ENCODE measurements at places on chromosomes 16 and 17.

GRCh38 chr17:72890711-72891110, 201.8 kb downstream of the SLC39A11 start:
- DNase-seq: no peak

GRCh38 chr17:12592941-12593340, 72.7 kb upstream of the MYOCD start:
- DNase-seq: no peak

- no peak for DNase-seq
These were observed 185.9 kb upstream of the MAF start for GRCh38 chr16:79786389-79786788.

- peak; percentile 18 for DNase-seq
These were observed 4.1 kb upstream of the LCMT1 start for GRCh38 chr16:25107466-25107792.

GRCh38 chr17:36507266-36507665, 20.8 kb downstream of the ZNHIT3 start:
- no peak for DNase-seq

DNA sequence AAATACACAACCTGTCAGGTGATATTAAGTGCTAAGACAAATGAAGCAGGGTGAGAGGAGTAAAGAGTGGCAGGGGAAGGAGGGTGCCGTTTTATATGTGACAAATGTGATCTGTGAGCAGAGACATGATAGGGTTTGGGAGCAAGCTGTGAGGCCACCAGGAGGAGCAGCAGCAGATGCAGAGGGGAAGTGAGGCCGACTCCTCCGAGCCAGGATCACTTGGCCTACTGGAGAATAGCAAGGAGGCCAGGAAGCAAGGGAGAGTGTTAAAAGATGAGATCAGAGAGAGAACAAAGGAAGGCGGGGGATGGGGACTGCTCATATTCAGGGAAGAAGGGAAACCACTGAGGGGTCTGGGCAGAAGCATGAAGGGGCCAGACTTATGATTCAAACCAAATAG, 129.4 kb downstream of the TANGO6 start:
- DNase-seq: no peak

GRCh38 chr17:77212081-77212832, 71.5 kb downstream of the SEC14L1 start:
- DNase-seq: no peak

- no peak for DNase-seq
These were observed 278.8 kb upstream of the C16orf82 start for GRCh38 chr16:26787924-26788323.

DNA sequence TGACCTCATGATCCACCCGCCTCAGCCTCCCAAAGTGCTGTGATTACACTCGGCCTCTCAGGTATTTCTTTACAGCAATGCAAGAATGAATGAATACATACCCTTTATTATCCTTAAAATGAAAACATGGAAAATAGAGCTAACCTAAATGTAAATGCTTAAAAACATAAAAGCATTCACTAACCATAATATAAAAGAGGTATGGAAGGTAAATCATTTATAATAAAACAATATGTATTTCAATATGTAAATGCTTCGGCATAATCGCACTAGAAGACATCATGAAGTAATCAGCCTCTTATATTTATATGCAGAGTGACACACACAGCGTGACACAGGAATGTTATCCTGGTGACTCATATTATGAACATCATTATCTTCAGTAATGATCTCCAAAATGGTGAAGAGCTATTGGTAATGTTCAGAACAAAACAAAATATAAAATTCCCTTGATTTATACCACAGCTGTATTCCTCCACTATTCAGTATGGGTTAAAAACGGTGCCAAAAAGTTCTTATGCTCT, 53.9 kb downstream of the AIPL1 start:
- no peak for DNase-seq

GRCh38 chr17:5283571-5284315, 1.7 kb downstream of the RABEP1 start:
- DNase-seq: no peak

- DNase-seq: no peak
These were observed 222.3 kb downstream of the GSG1L start for GRCh38 chr16:27841061-27841801.

- DNase-seq: no peak
These were observed 520.8 kb downstream of the GRIN2A start for GRCh38 chr16:9661336-9662017.

DNA sequence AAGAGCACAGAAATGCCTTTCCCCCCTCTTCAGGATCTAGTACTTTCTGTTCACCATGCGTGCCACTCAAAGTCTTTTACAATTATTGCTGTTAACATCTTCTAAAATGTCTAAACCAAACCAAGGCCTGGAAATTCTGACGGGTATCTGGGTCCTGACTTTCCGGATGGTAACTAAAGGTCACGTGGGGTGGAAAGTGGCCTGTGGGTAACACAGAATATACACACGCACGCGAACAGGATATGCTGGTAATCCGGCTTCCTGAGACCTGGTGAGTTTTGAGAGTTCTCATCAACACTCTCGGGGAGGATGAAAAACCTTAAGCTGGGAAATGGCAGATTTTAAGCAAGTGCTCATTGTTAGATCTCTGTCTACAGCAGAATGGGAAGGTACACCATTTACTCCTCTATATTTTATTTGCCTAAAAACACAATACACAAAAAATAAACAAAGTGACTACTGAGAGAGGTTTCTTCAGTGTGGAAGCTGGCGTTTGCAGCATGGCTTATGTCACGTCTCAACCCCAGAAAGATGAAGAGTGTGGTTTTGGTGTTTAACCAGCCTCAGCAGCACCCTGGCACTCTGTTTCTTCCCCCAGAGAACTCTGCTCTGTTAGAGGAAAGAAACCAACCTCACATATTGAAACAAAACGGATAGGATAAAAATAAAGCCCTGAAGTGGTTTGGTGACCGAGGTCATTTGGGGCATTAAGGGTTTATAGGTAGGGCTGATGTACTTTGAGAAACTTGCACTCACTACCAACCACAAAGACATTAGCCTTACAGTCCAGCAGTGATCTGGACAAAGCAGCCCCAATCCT, 37.3 kb downstream of the SMG6 start:
- peak; percentile 18 for DNase-seq

GRCh38 chr16:10827691-10828341, 9.2 kb upstream of the TVP23A start:
- DNase-seq: peak; percentile 85

- DNase-seq: no peak
These were observed 13.3 kb upstream of the FOXF1 start for GRCh38 chr16:86496929-86497461.

DNA sequence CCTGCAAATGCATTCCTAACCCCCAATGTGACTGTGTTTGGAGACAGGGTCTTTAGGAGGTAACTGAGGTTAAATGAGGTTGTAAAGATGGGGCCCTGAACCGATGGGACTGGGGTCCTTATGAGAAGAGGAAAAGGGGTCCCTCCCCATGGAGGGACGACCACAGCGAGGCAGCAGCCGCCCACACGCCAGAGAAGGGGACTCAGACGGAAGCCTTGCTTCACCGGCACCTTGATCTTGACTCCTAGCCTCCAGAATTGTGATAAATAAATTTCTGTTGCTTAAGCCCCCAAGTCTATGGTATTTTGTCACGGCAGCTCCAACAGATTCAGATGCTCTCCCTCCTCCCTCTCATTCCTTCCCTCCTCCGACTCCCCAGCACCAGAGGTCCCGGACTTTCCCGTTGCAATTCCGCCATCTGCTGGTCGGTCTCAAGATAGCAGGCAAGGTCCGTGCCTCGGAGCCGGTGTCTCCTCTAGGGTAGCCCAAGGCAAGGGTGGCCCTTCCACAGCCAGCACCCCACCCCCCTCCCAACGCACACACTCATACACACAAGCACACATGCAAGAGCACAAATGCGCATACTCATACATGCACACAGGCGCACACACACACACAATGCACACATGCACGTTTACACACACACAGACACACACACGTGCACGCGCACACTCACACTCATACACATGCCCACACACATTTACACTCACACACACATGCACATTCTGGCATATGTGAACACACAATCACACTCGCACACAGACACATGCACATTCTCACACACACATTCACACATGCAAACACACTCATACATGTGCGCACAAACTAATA, 23.1 kb upstream of the C16orf78 start:
- peak; percentile 58 for DNase-seq

DNA sequence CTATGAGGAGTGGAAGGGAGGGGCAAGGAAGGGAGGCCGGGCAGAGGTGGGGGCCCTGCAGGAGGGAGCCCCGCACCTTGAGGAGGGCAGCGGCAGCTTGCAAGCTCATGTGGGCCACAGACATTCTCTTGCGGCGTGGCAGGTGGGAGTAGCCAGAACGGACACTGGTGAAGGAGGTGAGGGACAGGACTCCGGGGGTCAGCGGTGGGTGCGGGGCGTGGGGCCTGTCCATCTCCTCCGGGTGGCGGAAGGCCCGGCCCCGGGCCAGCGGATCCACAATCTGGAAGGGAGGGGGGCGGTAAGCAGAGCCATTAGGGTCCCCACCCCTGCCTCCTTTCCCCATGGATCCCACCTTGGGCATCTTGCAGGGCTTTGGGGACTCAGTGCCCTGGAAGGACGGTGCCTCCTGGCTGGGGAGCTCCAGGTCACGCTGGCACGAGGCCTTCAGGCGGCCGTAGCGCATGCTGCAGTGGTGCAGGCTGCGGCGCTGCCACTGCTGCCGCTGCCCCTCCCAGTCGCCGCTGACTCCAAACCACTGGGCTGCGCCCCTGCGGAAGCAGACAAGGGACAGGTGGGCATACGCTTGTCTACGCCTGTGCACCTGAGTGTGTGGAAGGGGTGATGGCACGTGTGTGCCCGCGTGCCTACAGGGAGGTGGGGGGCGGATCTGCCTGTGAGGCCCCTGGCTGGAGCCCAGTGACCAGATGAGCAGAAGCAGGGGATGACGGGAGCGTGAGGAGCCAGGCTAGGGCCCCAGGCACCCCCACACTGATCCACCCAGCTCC, 11.5 kb downstream of the AANAT start:
- DNase-seq: no peak

DNA sequence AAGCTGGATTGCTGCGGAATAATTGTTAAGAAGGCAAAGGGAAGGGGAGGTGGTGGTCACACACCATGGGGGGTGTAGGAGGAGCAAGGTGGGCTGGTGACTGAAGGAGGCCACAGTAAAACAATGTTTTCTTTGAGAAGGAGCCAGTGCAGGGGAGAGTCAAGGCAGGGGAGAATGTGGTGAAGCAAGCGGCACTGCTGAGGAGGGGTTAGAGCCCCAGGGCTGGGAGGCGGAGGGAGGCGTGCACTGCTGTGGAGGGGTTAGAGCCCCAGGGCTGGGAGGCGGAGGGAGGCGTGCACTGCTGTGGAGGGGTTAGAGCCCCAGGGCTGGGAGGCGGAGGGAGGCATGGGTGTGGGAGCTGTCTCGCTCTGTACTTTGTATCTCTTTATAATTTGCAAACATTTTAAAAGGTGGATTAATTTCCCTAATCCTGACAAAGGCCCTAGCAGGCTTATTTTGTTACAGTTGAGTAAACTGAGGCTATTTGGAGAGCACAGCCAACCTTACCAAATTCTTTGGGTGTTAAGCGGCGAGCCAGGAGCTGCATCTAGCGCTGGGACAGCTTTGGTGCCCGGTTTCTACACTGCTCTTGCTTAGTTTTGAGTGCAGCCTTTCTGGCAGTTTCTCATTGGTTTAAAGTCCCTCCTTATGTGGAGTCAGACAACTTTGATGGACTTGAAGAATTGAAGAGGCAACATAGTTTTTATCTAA, 20.9 kb downstream of the RPTOR start:
- no peak for DNase-seq

- DNase-seq: no peak
These were observed 4.1 kb downstream of the NAT9 start for GRCh38 chr17:74772053-74772452.

DNA sequence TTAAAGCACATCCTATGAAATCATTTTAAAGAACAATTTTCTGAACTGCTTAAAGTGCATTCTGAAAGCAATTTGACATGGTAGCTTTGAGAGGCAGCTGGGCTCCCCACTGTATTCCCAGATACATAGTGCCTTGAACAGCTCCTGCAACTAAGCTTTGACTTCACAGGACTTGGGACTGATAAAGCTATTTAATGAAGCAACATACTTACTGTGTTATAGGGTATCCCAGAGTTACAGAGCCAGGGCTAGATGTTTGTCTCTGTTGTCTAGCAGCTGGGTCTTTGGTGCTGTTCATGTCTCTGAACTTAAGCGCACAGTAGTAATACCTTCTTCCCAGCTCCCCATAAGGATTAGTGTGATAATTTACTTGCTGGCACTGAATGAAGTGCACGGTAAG, 862 bp downstream of the ACSM1 start:
- no peak for DNase-seq

- no peak for DNase-seq
These were observed 12.3 kb upstream of the SLC7A5 start for GRCh38 chr16:87881324-87882200.

GRCh38 chr16:58128711-58129096, 477 bp downstream of the CFAP20 start:
- DNase-seq: peak; percentile 21

GRCh38 chr17:37820995-37821713, 76.3 kb upstream of the HNF1B start:
- no peak for DNase-seq

DNA sequence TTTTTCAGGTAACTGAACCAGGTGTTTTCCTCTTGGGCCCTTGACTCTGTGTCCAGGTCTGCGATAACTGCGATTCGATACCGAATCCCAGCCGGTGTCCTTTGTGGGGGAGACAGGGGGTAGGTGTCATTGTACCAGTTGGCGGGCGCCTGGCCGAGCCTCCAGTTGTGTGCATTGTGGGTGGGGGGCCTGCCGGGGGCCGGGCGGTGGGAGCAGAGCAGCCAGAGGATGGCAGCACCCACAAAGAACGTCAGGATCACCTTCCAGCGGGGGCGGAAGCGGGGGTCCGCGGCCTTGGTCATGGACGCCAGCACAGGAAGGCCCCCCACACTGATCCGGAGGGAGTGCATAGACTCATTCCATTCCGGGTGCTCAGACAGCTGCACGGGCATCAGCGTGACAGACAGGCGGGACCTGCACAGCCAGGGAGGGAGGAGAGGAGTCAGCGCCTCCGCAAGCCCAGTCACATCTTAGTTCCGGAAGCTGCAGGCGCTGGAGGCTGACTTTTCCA, 12.3 kb downstream of the CANT1 start:
- no peak for DNase-seq

DNA sequence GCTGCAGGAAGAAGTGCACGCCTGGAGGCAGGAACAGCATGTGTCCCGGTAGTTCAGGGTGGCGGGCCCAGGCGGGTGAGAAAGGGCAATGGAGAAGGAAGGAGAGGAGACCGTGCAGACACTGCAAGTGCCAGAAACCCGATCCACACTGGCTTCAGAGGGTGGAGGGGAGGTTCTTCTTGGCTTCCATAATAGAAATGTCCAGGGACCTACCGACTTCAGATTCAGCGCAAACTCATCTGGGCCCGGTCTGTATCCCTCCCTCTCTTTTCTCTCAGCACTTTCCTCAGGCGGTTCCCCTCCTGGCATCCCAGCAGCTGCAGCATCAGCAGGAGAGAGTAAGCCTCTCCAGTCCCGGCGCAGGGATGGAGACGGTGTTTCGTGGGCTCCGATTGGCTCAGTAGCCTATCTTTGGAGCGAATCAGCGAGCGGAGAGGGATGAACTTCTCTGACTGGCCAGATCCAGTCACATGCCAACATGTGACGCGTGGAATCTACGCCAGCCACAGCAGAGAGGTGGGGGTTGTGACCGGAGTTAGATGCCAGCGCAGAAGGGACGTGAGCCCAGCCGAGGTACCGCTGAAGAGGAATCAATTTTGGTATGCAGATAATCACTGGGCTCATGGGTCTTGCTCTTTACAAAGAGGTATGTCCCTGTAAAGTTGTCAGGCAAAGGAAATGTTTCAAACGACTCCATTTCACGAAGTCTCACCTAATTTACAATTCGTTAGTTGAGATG, 1.9 kb upstream of the PRPSAP2 start:
- DNase-seq: peak; percentile 95
